ENCODE measurements at places on chromosomes 6 and 20. TPM values are rescaled to one million over a fixed set of nuclear protein-coding genes. Genes with fewer than 3 reads are reported as not detected.

DNA sequence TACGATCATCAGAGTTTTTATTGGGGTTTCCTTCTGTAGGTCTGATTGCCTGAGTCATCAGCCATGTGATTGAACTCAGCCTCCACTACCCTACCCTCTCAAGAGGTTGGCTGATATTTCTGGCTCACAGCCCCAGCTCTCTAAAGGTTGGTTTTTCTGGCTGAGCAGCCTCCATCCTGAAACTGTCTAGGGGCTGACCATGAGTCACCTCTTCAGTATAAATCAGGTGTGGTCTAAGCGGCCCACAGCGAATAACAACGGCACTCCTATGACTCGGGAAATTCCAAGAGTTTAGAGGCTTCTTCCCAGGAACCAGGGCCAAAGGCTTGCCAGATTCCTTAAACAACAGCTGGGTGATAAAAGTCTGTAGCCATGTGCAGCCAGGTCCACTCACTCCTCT lies 115.5 kb downstream of the SOD2 start:
- DNase-seq: no peak

DNA sequence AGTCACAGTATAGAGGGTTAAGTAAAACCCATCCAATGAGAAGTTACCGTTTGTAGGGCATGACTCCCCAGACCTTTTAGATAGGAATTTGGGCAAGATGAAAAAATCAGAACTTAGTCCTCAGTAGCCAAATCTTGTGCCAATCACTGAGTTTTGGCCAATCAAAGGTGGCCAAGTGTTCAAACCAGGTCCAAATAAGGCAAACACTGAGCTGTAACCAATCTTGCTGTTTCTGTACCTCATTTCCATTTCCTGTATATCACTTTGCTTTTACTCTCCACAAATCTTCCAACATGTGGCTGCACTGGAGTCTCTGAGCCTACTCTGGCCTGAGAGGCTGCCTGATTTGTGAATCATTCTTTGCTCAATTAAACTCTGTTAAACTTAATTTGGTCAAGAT lies 81.8 kb upstream of the GPR6 start:
- no peak for DNase-seq

- DNase-seq: peak; percentile 80
Measured at GRCh38 chr20:24763386-24764026, 185.6 kb upstream of the CST7 start.

SLC25A27 gene
- total RNA-seq: 17.0 TPM

DNA sequence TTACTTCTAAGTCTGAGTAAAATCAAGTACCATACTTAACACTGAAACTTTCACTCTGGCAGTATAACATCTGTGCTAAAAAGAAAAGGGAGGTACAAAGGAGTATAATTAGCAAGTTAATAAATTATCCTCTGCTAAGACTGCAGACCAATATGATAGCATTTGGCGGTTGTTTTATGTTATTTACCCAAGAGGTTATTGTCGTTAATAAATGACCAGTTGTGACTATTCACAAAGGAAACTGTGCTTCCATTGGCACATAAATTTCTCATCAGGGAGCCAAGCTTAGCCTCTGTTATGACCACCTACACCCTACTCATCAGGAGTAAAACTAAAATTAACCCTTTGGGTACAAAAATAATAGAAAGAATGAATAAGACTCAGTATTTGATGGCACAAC lies 86.5 kb downstream of the CRYBG1 start:
- DNase-seq: no peak
